Stimulated activated CD4-positive, alpha-beta T cell treated with anti-CD3 and anti-CD28 coated beads, Interleukin-1b, Interleukin-23, amount 100 ng/mL, for 4 hours (primary cell): ENCODE measurements at places on chromosomes 5 and 9.

DNA sequence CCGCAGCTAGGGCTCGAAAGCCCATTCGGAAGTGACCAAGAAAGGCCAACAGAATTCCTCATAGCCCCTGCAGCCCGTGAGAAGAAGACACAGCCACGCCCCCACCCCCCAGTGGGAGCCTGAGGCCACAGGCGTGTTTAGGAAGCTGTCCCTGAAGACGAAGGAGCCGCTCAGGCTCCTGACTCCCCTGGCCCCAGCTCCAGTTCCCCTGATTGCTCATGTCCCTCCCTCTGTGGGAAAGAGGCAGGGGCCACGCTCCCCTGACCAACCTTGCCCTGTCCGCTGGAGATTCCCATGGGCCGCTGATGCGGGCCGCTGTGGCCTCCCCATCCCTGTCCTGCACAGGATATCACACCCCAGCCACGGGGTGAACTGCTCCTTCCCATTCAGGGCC, 13.6 kb downstream of the ROPN1L start:
- DNase-seq, result no peak

GRCh38 chr9:93121316-93122241, 12.5 kb downstream of the NINJ1 start:
- no peak for DNase-seq

DNA sequence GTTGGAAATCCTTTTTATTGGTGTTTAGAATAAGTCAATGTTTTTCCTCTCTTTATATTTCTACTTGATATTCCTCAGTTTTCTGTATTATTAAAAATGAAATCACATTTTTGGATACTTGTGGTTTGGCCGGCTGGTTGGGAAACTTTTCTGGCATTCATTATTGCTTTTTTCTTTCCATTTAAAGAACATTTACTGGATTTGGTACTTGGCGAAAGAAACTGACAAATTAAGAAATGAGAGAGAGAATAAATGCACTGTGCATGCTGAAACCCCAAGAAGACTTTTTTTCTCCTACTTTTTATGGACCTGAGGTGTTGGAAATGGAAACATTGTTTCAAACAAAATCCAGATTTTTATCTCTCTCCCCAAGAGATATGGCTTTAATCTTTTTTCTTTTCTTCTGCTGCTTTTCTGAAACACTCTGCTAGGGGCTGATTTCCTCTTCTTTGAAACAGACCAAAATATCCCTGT, 128.4 kb downstream of the SNX18 start:
- no peak for DNase-seq

GRCh38 chr5:6490693-6491092, 42.0 kb downstream of the UBE2QL1 start:
- no peak for DNase-seq

DNA sequence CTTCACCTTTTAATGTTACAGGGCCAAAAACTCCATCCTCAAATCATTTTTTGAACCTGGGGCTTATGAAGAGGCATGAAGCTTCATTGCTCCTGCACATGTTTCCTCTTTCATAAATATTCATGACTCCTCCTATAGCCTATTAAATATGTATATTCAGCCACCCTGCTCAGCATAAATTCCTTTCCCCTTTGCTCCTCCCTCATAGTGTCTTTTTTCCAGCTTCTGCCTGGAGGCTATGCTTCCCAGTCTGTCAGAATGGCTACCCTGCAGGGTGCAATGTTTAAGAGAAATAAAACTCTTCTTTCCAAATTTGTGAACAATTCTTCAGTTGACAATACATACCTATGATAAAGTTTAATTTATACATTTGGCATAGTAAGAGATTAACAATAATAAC, 1082.9 kb upstream of the CDH18 start:
- DNase-seq, result no peak

DNA sequence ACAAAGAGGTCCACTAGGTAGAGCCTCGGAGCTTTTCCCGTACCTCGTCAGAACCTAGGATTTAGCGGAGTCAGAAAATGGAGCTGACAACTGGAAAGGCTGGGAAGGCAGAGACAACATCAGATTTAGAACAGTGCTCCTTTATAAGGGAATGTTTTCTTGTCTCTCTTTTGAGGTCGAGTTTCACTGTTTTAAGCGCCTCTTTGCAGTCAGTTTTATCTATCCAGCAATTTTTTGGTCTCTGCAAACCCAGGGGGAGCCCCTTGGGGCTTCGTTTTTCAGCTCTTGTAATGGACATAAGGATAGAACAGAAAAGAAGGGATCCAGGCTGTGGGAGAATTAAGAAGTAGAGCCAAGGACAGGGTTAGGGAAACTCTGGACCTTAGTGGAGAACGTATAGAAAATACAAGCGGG, 80.5 kb downstream of the FNBP1 start:
- DNase-seq, result no peak

DNA sequence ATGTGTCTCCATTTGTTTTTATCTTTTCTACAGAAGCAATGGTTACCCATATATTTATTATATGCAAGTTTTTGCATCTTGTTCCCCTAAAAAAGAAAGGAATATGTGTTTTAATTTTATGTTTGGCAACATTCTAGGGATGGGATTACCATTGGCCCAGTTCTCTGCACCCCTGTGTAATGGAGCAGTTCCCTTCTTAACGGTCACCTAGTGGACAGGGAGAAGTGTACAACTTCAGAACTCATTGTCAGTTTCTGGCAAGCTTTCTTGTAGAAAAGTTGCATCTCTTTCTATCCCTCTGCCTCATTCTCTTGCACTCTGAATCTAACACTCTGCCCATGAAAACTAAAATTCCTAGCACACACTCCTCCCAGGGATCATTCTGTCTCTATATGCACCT, 78.2 kb downstream of the DOCK8 start:
- no peak for DNase-seq

DNA sequence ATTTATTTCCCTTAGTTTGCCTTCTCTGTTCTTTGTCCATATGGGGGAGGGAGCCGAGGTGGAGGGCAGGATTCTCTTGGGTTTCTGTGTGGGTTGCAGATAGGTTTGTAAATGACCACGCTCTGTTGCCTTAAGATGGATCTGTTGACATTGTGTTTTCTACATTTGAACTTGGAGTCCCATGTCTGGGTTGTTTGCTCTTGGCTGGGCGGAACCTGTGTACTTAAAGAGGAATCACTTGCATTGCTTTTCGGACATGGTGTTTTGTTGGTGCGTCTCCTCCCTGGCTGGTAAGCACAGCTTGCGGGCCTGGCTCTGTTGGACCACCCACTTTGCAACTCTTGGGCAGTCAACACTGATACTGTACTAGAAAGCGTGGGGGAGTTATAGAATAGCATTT, 45.9 kb downstream of the EHMT1 start:
- no peak for DNase-seq

GRCh38 chr5:136963504-136963903, 535.6 kb downstream of the SPOCK1 start:
- DNase-seq, result no peak

DNA sequence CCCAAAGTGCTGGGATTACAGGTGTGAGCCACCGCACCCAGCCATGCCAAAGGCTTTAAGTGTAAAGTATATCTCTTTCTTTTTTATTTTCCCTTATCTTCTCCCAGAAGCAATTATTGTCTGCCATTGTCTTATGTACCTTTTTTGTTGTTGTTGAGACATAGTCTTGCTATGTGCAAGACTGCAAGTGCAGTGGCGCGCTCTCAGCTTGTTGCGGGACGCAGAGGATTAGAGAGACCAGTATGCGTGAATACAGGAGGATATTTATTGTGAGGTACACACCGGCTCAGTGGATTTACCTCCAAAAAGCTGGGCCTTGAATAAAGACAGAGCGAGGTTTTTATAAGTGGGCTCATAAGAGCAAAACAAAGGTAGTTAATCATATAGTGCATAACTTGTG, 11.8 kb downstream of the TMEM38B start:
- DNase-seq, result no peak
